ENCODE measurements at places on chromosomes 6 and 20. TPM values are rescaled to one million over a fixed set of nuclear protein-coding genes. Genes with fewer than 3 reads are reported as not detected.

C20orf202 gene
- not detected for total RNA-seq

CDH4 gene
- 0.46 TPM for total RNA-seq

SPATA2 gene
- total RNA-seq: 5.1 TPM

SNX21 gene
- total RNA-seq: 67.5 TPM

CST4 gene
- not detected for total RNA-seq

TSPO2 gene
- not detected for total RNA-seq

MGME1 gene
- total RNA-seq: 13.0 TPM

SPATS1 gene
- total RNA-seq: 1.6 TPM

XKR7 gene
- total RNA-seq: not detected

SNPH gene
- total RNA-seq: 2.3 TPM
